ENCODE measurements at places on chromosomes 3 and 15.

- DNase-seq: peak; percentile 96
Measured at GRCh38 chr3:187748050-187748481, 2.8 kb upstream of the BCL6 start.

DNA sequence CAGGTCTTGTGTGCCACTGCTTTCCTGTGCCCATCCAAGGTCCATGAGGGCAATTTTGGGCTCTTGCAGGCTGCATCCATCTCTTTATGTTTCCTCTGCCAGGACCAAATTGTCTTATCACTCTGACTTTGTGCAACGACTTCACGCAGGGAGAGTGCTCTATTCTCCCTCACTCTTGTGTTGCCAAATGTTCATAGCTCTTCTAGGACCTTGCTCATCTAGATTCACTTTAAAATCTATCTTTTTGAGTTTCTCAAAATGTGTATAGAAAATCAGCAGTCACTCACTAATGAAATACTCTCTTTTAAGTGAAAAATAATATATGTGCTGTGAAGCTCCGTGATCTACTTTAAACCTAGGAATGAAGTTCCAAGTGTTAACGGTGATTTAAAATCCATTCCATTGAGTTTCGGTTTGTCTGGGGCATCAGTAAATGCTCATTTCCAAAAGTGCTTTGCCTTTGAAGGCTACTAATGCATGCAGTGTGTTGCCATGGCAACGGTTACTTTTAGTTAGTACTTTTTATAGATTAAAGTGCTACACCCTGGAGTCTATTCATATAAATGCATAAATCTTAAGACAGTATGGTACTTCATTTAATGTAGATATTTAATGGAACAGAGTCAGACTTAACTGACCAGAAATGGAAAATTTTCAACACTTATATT is 46.6 kb upstream of the GOLGA8J start:
- no peak for DNase-seq

DNA sequence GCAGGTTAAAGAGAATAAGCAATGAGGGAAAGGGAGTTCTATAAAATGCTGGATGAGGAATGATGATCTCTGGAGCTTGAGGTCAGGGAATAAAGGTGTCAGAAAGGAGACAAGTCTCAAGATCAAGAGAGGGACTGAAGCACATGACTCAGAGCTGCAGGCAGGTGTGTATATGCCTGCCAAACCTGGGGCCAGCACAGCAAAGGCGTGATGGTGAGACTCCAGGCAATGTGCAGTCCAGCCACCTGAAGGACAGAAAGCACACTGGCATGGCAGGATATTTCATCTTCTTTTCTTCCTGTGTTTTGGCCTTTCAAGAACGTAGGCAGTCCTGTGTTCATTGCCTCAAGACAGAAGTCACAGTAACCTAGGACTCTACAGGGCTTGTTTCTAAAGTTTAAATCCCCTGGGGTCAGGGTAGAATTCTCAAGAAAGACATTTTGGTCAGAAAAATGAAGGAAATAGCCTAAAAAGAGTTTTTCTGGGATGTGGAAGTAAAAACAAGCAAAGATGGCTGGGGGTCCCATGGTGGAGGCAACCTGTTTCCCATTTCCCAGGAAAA is 55.5 kb upstream of the TOPAZ1 start:
- no peak for DNase-seq

- DNase-seq: peak; percentile 20
Measured at GRCh38 chr15:45023659-45024225, 747 bp downstream of the SORD start.

DNA sequence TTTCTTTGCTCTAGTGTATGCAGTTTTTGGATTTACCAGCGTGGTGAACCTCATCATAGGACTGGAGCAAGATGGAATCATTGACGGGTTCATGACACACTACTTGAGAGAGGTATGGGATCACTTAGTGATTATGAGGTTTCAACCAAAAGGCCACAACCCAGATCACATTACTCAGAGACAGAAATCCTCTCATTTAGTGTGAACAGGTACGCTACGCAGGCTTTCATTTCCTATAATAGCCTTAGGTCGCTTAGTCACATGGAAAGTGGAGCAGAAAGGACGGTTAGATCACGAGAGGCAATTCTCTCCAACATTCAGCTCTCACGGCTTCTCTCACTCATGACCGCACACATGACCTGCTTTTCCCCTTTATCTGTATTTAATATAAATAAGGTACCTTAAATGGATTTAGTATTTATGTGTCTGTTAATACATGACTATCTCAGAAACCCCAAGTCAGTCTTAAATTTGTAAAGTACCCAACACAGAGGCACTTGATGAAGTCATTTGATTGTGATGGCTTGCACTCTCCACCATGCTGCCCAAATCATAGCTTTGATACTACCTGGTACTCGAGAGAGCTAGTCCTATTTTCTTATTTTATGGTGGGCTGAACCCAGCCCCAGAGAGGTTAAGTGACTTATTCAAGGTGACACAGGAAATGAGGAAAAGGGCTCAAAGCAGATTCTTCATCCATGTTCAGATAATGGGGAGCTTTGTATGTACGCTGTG is 8.6 kb downstream of the TM6SF1 start:
- DNase-seq: peak; percentile 70

DNA sequence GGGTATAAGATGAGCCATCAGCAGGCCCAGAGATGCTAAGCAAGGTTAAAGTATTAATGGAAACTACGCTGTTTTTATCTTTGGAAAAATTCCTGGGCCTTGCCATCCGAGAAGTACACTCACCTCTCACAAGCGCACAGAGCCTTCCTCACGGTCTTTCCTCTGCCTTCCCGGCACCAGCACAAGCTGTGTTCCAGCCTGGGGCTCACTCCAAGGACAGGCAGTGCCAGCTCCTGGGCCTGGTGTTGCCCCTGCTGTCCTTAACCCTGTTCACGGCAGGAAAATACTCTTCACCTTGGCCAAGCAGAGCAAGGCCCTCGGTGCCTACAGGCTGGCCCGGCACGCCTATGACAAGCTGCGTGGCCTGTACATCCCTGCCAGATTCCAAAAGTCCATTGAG is 14.3 kb upstream of the RHO start:
- DNase-seq: no peak

GRCh38 chr3:31908391-31909097 is 72.5 kb downstream of the OSBPL10 start:
- DNase-seq: no peak

DNA sequence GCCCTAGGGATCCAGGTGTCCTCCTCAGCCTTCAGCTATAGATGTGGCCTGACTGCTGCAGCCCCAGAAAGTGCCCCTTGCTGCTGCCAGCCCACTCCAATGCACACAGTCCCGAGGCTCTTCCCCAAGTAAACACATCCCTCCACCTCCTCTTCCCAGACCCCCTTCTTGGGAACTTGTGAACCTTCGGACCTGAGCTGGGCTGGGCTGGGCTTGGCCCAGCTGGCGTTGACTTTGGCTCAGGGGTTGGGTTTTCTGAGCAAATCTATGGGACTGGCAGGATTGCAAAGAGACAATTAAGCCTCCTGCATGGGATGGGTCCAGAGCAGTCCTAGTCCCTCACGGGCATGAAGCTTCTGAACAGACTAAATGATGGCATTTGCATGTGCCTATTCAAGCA is 14.7 kb downstream of the VIPR1 start:
- no peak for DNase-seq

DNA sequence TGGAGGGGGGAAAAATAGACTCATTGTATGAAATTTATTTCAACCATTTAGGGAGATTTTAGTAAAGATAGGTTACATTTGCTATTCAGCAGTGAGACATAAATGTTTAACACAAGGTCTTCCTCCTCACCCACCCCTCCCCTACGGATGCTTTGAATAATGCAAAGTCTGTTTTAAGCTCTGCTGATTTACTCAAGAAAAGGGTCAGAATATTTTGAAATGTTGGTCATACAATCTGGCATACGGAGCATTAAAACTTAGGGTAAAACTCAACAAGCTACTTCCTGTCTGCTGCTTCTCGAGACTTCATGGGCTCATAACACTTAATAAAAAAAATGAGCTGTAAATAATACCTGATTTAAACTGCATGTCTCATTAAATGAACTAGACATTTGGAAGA is 156.3 kb downstream of the WNT5A start:
- no peak for DNase-seq

- DNase-seq: no peak
Measured at GRCh38 chr3:194030372-194030771, 105.6 kb upstream of the HES1 start.

- DNase-seq: no peak
Measured at GRCh38 chr3:140443073-140443472, 234.8 kb upstream of the TRIM42 start.

DNA sequence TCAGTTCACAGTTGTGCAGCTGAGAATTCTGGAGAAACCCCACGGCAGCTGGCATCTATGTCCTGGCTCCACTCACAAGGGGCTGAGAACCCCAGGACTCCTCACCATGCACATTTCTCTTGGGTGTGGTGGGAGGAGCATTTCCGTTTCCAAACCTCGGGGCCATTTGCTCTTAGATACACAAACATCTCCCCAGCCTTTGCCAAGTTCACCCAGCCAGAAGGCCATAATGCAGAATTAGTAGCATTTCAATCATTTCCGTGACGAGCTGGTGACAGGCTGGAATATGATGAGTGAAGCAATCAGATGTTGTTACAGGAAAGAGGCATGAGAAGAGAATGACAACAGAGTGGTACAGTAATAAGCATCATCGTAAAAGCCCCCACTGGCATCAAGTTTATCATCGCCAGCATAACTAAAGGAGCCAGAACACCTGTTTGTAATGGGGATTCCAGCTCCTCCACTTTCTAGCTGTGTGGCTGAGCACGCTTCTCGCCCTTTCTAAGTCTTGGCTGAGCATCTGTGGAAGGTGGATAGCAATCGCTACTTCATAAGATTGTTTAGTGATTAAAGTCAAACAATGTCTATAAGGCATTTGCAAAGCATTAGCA is 82.0 kb downstream of the LIPC start:
- no peak for DNase-seq

- DNase-seq: no peak
Measured at GRCh38 chr15:55255714-55256113, 33.9 kb downstream of the RAB27A start.

GRCh38 chr15:63369781-63370180 is 11.9 kb downstream of the CA12 start:
- DNase-seq: no peak

- DNase-seq: no peak
Measured at GRCh38 chr3:128275316-128276145, 122.2 kb downstream of the EEFSEC start.

- no peak for DNase-seq
Measured at GRCh38 chr3:14691719-14692118, 16.8 kb downstream of the C3orf20 start.

DNA sequence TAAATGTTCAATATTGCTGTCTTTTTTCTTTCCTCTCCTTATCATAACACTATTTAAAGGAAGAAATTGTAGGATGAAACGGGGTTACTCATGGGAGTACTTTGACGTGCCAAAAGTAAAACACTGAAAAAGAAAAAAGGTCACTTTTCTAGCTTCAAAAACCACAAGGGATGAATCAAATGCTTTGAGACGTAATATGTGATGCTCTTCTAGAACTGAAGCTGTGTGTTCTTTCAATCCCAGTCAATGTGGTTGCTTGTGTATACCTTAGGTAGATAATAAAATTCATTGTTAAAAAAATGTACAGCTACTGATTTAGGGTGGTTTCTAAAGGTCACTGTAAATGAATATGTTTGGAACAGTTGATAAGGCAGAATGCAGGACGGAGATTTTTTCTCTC is 538.8 kb upstream of the ZNF717 start:
- no peak for DNase-seq

GRCh38 chr15:35281515-35281914 is 196.4 kb upstream of the NANOGP8 start:
- DNase-seq: no peak

GRCh38 chr15:76674883-76675282 is 230.3 kb downstream of the SCAPER start:
- DNase-seq: no peak

DNA sequence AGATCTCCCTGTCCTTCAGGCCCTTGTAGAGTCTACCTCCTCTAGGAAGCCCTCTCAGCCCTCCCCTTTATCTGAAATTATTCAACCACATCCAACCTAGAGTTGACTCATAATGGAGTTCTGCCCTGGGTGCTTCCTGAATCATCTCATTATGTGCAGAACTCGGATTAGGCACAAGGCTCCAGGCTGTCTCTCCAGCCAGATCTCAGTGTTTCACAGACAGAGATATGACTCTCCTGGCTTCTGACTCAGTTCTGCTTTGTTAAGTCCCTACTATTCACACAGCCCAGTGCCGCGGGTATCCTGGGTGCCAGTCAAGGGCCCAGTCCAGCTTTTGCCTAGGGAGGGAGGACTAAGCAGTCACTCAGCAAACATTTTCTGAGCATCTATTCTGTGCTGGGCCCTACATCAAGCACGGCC is 9.3 kb downstream of the STRA6 start:
- no peak for DNase-seq

DNA sequence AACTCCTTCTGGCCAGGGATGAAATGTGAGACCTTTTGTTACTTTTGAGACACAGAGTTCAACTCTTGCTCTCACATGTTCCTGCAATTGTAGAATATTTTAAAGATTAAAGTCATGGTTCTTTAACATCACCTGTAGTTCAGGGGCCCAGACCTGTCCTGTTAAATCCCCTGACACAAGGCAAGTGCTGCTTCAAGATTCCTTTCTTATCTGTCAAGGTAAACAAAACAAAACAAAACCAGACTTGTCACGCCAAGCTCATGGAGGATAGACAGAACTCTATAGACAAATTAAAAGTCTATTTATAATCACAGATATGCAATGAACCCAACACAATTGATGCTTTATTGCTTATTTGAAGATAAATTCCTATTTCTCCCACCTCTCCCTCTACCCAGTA is 48.6 kb upstream of the NEDD4 start:
- DNase-seq: no peak

DNA sequence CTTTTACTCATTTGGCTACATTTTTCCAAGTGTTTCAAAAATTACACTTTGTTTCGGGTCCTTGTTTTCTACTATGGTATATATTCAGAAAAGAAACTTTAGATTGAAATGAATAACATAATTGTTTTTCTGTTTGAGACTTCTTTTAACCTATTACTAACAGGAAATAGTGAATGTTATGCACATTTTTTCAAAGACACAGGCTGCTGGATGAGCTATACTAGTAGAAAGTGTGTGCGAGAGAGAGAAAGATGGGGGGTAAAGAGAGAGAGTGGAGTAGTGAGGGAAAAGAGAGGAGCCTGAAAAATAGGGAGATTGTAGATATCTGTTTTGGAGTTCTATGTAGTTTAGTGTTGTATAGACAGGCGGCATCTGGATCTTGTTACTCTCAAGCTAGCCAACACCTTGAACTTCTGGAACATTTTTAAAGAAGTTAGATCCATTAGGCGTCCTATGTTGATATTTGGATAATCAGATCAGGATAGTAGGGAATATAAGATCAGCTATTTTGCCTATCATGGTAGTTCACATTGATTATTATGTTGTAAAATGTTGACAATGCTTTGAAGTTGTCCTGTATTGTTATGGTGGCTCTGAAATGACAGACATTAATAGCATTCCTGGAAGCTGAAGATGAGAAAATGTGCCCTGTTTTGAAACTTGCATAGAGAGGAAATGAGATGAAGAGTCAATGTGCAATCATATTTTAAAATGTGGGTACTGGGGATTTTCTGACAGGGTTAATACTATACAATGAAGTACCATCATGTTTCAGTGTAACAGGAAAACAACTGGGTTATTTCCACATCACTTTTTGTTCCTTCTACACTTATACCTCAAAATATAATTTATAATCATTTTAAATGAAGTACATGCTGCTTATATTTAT is 2.6 kb downstream of the RBMS3 start:
- peak; percentile 35 for DNase-seq

- no peak for DNase-seq
Measured at GRCh38 chr3:194777729-194778128, 92.0 kb downstream of the FAM43A start.
